ENCODE measurements at places on chromosomes 6 and 20.

DNA sequence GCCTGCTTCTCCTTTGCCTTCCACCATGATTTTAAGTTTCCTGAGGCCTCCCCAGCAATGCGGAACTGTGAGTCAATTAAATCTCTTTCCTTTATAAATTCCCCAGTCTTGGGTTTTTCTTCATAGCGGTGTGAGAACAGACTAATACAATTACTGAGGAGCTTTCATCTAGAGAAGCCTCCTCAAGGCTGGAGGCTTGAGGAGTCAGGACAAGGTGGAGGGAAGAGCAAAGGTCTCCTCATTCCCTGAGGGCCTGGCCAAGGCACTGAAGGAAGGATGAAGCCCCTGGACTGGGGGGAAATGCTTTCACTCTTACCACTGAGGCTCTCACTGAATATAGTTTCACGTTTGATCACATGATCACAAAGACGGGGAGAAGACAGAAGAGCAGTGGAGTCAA, 118.2 kb downstream of the MAN1A1 start:
- no peak for DNase-seq

GRCh38 chr6:142942805-142943227, 2.2 kb downstream of the HIVEP2 start:
- DNase-seq = no peak

DNA sequence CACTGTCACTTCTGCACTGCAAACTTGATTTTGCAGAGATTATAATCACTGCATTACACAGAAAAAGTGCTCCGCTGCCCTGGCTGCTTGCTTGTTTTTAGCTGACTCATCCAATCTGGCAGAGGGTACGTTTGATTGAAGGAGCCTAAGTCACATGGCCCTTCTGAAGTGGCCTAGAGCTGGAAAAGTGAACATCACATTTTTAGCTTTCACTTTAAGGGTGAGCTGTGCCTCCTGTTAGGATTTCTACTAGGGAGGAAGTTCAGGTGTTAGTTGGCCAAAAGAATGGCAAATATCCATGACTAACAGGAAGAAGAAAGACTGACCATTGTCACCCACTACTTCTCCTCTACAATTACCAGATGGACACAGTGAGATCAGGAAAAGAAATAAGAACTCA, 889.1 kb upstream of the MAP3K7 start:
- DNase-seq = no peak

GRCh38 chr20:6993511-6993910, 226.0 kb downstream of the BMP2 start:
- no peak for DNase-seq

DNA sequence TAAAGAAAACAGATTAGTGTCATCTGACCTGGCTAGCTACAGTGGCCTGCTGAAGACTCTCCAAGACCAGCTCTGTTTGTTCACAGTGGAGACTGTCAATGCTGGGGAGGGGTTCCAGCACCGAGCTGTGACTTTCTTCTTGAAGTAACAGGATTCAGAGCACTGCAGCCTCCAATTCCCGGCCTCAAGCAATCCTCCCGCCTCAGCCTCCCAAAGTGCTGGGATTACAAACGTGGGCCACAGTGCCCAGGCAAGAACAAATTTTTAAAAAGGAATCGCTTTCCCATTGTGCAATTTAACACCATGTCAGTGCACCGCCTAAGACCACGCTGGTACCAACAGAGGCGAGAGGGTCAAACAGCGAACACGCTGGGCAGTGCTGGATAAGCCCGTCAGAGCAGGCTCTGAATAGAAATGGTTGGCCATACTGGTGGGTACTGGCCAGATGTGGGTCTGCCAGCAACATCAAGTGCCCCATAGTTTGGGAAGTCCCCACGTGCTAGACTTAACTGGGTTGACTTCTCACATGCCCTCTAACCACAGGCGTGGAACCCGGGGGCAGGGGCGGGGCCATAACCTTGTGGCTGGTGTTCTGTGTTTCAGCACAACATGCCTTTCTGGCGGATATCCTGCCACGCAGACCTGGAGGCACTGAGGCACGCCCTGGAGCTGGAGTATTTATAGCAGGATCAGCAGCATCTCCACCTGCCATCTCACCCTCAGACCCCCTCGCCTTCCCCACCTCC, 168.9 kb downstream of the ZMYND8 start:
- DNase-seq = no peak

DNA sequence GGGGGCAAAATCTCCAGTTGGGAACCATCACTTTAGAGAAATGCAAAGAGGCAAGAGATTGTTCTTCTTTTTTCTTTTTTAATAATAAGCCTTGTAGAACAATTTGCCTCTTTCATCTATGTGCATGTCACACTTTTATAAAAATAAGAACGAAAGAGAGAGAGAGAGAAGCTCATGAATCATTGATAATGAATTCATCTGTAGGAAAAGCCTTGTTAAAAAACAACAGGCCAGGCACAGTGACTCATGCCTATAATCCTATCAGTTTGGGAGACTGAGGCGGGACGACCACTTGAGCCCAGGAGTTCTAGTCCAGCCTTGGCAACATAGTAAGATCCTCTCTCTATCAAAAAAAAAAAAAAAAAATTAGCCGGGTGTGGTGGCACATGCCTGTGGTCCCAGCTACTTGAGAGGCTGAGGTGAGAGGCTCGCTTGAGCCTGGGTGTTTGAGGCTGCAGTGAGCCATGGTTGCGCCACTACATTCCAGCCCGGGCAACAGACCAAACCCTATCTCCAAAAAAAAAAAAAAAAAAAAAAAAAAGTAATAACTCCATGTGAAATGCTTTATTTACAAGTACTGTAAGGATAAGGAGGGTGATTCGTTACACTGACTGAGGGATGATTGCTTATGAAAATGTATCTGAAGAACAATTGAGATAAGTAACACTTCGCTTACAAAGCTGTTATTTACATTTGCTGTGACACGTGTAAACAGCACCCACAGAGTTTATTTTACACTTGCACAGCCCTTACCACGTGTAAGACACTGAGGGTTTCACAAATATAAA, 6.0 kb downstream of the CCN5 start:
- DNase-seq = no peak

- no peak for DNase-seq
Measured at GRCh38 chr6:163965426-163966348, 551.2 kb downstream of the QKI start.

- DNase-seq = no peak
Measured at GRCh38 chr6:16712255-16712930, 48.9 kb downstream of the ATXN1 start.

DNA sequence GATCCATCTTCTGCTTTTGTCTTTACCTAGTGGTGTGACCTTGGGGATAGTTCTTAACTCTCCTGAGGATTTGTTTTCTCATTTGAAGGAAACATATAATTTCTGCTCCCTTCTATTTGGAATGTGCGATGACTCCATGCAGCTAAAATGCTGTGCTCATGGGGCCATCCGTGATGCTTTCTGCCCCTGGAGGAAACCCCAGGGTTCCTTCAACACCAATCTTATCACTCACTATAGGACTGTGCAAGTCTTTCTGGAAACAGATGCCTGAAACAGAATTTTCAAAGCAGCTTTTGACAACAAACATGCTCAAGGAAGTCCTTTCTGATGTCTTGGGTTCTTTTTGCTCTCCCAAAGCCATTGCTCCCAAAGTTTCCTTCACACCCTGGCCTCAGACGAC, 128.8 kb upstream of the GGTLC1 start:
- no peak for DNase-seq

GRCh38 chr20:46127396-46128010, 9.4 kb downstream of the CD40 start:
- DNase-seq = no peak

GRCh38 chr6:130322673-130323268, 43.0 kb upstream of the TMEM200A start:
- DNase-seq = no peak

- DNase-seq = no peak
Measured at GRCh38 chr6:142378138-142378875, 76.5 kb downstream of the ADGRG6 start.

- DNase-seq = no peak
Measured at GRCh38 chr20:3825526-3825925, 5.2 kb downstream of the AP5S1 start.

GRCh38 chr6:76831299-76831698, 632.0 kb downstream of the HTR1B start:
- DNase-seq = no peak

- DNase-seq = no peak
Measured at GRCh38 chr6:135179920-135180541, 1.1 kb upstream of the MYB start.

GRCh38 chr6:97668716-97669115, 385.7 kb upstream of the MMS22L start:
- no peak for DNase-seq

- no peak for DNase-seq
Measured at GRCh38 chr20:53608456-53609452, 15.1 kb upstream of the ZNF217 start.

GRCh38 chr20:10758446-10758845, 84.6 kb upstream of the JAG1 start:
- no peak for DNase-seq

GRCh38 chr6:16434885-16435284, 196.5 kb downstream of the GMPR start:
- no peak for DNase-seq

DNA sequence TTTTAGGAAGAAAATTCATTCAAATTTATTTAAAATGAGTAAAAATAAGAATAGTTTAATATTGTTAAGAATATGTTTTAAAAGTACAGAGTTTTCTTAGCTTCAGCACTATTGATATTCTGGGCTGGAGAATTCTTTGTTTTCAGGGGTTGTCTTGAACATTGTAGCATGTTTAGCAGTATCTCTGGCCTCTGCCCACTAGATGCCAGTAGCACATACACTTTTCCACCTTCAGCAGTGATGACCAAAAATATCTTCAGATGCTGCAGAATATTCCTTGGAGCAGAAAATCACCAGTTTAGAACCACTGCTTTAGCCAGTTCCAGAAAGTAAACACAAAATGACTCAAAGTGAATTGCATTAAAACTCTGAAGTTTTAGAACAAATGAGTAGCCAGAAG, 19.4 kb upstream of the SDHAF4 start:
- DNase-seq = no peak

GRCh38 chr6:149254253-149254652, 63.3 kb upstream of the TAB2 start:
- no peak for DNase-seq

- DNase-seq = no peak
Measured at GRCh38 chr6:18044108-18044783, 56.8 kb upstream of the KIF13A start.

- DNase-seq = no peak
Measured at GRCh38 chr6:53615633-53616449, 49.7 kb downstream of the KLHL31 start.

- DNase-seq = no peak
Measured at GRCh38 chr20:59661153-59661552, 56.8 kb downstream of the PHACTR3 start.

DNA sequence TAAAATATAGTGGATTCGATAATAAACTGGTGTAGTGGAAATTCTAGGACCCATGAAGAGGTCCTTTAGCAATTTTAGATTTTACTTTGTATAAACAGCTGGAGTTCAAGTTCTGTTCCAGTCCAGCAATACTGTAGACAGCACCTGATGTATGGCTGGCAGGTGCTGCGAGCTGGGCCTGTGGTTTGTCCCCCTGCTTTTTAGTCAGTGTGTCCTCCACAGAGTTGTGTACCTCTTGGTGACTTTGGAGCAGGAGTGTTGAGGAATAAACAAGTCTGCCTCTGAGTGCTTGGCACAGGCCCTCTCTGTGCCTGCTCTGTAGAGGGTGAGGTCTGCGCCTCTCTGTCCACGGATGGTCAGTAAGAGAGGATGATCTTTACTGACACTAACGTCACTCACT, 13.8 kb downstream of the STX16 start:
- DNase-seq = no peak

GRCh38 chr6:20583444-20583800, 49.2 kb downstream of the CDKAL1 start:
- DNase-seq = no peak

DNA sequence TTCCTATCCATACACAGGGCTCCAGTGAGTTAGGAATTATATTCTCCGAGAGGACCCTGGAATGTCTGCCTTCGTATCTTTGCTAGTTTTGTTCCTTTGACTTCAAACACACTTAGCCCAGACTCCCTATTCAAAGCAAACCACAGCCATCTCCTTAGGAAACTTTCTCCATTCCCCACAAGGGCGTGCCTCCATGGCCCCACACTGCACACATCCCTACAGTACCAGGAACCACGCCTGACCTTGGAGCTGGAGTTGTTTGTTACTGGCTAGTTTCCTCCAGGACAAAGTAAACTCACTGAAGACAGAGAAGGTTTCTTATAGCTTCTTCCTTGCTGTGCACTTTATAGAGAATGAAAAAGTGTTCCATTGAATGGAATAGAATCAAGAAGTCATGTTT, 412.8 kb upstream of the AGPAT4 start:
- DNase-seq = no peak

GRCh38 chr20:32337937-32338661, 20.0 kb upstream of the ASXL1 start:
- no peak for DNase-seq

DNA sequence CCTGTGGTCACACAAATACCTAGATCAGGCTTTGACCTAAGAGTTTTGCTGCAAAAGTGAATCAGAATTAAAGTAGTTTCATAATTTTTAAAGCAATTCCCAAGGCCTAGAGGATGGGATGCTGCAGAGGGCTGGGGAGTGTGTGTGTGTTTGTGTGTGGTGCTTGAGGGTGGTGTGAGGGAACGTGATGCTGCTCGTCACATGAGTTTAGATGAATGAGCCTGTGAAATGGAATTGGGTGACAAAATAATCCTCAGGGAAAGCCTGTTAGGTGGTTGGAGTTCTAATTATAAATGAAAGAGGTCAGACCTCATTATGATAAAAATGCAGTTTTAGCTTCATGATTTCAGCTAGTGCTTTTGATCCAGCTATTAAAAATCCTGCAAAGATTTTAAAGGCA, 87.5 kb upstream of the TMEM170B start:
- no peak for DNase-seq

DNA sequence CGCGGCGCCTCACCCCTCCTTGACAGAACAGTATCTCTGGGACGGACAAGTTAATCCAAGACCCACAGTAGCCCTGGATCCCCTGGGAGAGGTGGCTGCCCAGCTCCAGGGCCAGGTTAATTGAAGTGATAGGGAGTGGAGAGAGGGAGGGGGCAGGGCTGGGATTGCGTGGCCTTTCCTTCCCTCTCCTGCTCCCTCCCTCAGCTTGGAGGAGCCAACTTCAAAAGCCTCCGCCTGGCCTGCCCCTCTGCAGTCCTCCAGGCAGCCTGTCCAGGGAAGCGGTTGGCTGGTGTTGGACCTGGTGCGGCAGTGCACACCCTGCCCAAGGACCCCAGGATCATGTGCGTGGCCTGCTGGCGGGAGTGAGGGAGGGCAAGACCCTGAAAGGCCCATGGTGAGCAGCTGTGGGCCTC, at the start of gene C20orf204:
C20orf204 (plus strand) TSS at position 250 of the 413 bp plus-strand sequence; CDS start at position 392, 142 bp downstream.
- DNase-seq = no peak

- no peak for DNase-seq
Measured at GRCh38 chr20:45758096-45758495, 33.6 kb downstream of the WFDC3 start.

- DNase-seq = no peak
Measured at GRCh38 chr6:40112350-40112749, 178.1 kb upstream of the MOCS1 start.

All from NCI-H1092 (cell line).